CD8-positive, alpha-beta memory T cell (primary cell): ENCODE measurements at places on chromosomes 1 and 21. TPM values are rescaled to one million over a fixed set of nuclear protein-coding genes. Genes with fewer than 3 reads are reported as not detected.
A peak's percentile ranks its signal among the peaks of the same experiment; 100 is the strongest.

DNA sequence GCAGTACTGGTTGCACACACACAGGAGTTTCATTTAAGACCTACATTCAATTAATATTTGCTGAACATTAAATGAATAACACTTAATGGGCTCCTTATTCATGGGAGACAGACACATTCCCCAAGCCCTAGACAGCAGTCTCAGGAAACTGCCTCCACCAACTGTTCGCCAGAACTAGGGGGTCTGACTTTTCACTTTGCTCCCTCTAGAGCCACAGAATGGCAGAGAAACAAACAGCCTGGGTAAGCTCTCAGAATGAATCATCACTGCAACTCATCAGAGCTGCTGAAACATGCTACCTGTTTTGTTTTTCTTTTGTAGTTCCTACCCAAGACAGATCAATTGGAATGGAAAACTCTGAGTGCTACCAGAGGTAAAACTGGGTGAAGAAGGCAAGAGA is 31.7 kb downstream of the ELK4 start:
- no peaks in the 10 kb centered on the region for H3K4me1 ChIP-seq
- peaks cover 4% of the 10 kb centered on the region for H3K36me3 ChIP-seq
- no peaks in the 10 kb centered on the region for H3K27me3 ChIP-seq
- DNase-seq: no peak
- no peak overlapping the region for H3K4me3 ChIP-seq

DNA sequence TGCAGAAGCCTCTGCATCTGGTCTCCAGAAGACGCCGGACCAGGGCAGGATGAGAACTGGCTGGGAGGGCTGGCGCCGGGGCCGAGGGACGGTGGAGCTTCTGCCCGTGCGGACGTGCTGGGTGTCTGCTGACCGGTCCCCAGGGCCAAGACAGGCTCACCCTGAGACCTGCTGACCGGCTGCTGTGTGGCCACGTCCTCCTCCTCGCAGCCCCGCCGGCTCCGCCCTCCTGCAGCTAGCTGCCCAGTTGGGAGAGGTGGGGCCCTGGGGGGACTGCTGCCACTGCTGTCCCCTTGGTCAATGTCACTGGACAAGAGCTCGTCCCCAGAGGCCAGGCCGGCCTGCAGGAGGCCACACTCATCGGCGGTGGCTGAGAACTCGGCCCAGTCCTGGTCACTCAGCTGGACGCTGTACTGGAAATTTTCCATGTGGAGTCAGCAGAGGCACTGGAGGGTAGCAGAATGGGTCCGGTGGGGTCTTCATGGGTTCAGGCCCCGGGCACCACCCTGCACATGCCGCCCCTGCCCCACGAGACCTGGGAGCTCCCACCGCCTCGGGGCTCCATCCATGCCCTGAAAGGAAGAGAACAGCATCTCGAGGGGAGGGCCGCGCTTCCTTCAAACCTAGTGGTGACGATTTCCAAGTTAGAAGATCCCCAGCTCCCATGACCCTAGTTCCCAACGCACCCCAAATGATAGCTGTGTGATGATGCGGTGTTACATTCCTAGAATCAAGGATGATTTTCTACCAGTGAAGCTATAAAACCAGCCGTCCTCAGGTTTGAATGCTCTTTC is 1.1 kb downstream of the PERM1 start:
- peaks cover 2% of the 10 kb centered on the region for H3K4me1 ChIP-seq
- H3K27me3 ChIP-seq: peaks cover 3% of the 10 kb centered on the region
- H3K36me3 ChIP-seq: no peaks in the 10 kb centered on the region
- DNase-seq: no peak

DNA sequence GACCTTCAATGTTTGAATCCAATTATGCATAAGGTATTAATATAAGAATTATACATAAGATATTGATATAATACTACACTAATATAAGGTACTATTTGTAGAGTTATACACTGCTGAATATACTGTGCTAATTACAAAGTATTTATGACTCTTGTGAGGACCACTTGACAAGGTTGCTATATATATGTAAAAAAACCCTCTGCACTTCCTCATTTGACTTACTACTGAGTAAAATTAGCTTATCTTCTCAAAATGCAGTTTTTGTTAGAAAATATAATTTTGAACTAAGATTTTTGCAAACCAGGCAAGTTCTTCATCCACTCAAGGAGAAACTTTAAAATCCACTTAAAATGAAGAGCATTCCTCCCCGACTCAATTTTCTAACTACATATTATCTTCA is 8.5 kb downstream of the SIKE1 start:
- H3K27ac ChIP-seq: no peak overlapping the region
- no peak overlapping the region for H3K4me3 ChIP-seq
- no peaks in the 10 kb centered on the region for H3K4me1 ChIP-seq

DNA sequence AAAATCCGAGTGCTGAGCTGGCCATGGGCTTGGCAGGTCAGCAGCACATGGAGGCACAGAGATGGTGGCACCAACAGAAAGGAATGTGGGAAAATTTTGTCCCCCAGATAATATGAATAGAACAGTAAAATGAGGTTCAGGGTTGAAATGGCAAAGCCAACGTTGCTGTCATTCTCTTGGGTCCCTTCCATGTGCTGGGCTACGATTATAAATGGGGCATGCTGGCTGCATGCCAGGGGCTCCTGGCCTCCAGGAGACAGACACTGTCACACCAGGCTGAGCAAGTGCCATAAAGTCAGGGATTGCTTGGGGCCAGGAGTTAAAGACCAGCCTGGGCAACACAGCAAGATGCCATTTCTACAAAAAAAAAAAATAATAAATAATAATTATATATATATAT is 77.1 kb downstream of the TOMM20 start:
- H3K27me3 ChIP-seq: no peaks in the 10 kb centered on the region
- H3K36me3 ChIP-seq: no peaks in the 10 kb centered on the region
- no peak overlapping the region for H3K27ac ChIP-seq
- no peaks in the 10 kb centered on the region for H3K4me1 ChIP-seq

DNA sequence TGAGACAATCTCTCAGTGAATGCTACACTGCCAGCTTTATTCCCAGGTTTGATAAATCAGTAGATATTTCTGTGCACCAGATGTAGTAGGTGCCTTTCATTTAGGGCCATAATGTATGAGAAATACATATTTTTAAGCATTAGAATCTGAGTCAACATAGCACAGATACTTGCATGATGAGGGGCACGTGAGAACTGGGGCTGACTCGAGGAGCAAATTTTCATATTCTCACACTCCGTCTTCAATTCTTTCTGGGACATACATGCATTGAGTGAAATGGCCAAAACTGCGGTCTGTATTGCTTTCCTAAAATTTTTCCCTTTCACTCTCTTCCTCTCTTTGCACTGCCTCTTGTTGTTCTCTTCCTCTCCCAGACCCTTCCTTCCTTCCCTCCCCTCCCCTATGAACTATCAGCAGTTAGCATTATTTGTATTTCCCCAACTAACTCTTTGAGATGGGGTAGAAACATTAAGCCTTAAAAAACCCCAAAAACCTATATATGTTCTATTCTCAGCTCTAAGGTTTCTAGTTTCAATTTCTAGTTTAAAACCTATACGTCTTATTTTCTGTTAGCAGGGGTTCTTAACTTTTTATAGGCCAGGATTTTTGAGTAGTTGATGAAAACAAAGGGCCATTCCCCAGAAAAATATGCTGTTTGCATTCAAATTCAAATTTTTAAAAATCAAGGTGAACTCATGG is 289.1 kb downstream of the PTBP2 start:
- no peaks in the 10 kb centered on the region for H3K4me1 ChIP-seq
- DNase-seq: no peak
- no peaks in the 10 kb centered on the region for H3K27me3 ChIP-seq
- H3K4me3 ChIP-seq: no peak overlapping the region

- H3K27ac ChIP-seq: no peak overlapping the region
- H3K4me1 ChIP-seq: peaks cover 3% of the 10 kb centered on the region
- H3K4me3 ChIP-seq: no peak overlapping the region
Measured at GRCh38 chr1:29243023-29243870, 6.9 kb downstream of the PTPRU start.

DNA sequence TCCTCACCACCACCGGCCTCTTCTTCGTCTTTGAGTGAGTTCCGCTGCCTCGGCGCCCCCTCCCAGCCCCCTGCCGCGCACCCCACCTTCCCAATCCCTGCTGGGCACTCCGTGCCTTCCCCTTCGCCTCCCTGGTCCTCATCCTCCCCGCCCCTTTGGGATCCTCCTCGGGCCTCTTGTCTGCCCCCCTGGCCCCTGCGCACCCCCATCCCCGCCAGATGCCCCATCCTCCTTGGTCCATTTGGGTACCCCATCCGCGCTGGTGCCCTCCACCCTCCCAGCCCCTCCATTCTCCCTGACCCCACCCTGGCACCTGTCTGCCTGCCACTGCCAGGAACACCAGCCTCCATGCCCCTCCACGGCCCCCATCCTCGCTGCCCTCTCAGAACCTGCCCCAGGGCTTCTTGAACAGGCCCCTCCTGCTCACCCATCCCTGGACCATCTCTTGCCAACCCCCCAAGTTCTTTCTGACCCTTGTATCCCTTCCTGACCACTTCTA is 667 bp downstream of the ZDHHC18 start:
- DNase-seq: no peak
- H3K4me1 ChIP-seq: peaks cover 54% of the 10 kb centered on the region
- H3K4me3 ChIP-seq: peak overlapping the region; percentile 74
- no peaks in the 10 kb centered on the region for H3K36me3 ChIP-seq

The AADACL3 gene
- not detected for total RNA-seq

The FLG2 gene
- not detected for total RNA-seq
